ENCODE measurements at places on chromosomes 5 and 9.

- no peak for DNase-seq
Measured at GRCh38 chr5:95358320-95358719, 32.8 kb upstream of the FAM81B start.

GRCh38 chr5:98514215-98514614, 259.2 kb upstream of the RGMB start:
- DNase-seq: no peak

DNA sequence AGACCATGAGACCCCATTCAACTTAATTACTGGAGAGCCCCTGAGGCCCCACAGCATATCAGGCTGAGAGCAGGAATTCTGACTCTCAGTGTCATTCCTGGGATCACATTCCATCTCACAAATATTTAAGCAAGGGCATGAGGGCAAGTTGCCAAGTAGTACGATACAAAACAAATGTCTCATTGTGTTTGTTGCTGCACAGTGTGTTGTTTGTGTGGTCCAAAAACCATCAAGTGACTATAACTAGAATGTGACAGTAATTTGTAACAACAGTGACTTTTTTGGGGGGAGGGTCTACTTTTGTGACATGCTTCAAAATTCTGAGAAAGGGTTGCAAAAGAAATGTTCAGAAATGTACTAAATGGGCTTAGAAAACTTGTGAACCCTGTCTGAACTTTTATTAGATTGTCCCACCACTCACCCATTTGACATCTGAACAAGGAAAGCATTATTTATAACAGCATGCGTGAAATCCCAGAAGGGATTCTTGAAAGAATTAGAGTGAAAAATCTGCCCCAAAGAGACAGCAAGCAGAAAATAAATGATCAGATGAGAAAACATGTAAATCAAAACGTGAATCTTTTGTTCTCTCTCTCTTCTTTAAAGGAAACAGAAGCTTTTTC, 347.0 kb downstream of the NTRK2 start:
- no peak for DNase-seq

- DNase-seq: no peak
Measured at GRCh38 chr5:8341406-8341805, 472.5 kb downstream of the MTRR start.

All from RWPE1 (cell line).